Dorsolateral prefrontal cortex (tissue), 122 donors: ENCODE measurements at places on chromosomes 1 and 21. TPM values are rescaled to one million over a fixed set of nuclear protein-coding genes. Genes with fewer than 3 reads are reported as not detected.

Gene SPATA17
- total RNA-seq = 3.8 TPM

Gene EFNA3
- total RNA-seq = 15.2 TPM

Gene ECE1
- total RNA-seq = 67.8 TPM

Gene MTMR11
- total RNA-seq = 14.9 TPM

Gene WNT3A
- not detected for total RNA-seq

Gene FGGY
- total RNA-seq = 35.1 TPM

Gene FAM43B
- 8.6 TPM for total RNA-seq

Gene LINGO4
- not detected for total RNA-seq

Gene PTPN22
- 0.49 TPM for total RNA-seq

Gene SLC5A9
- total RNA-seq = not detected

Gene LPAR3
- total RNA-seq = 3.8 TPM

Gene TMCC2
- total RNA-seq = 87.1 TPM

Gene MPL
- total RNA-seq = 0.45 TPM

Gene SORT1
- total RNA-seq = 282 TPM
